ENCODE measurements at places on chromosomes 11 and 22.

GRCh38 chr22:45231293-45231692 is 9.4 kb downstream of the KIAA0930 start:
- DNase-seq, result no peak

GRCh38 chr11:81887671-81888070 is 846.0 kb downstream of the FAM181B start:
- no peak for DNase-seq

- DNase-seq, result peak; percentile 87
Measured at GRCh38 chr22:30591588-30592359, at the start of gene PES1. Gene PES1 (minus strand): TSS chr22:30591910. CDS start chr22:30591833, 77 bp downstream.

DNA sequence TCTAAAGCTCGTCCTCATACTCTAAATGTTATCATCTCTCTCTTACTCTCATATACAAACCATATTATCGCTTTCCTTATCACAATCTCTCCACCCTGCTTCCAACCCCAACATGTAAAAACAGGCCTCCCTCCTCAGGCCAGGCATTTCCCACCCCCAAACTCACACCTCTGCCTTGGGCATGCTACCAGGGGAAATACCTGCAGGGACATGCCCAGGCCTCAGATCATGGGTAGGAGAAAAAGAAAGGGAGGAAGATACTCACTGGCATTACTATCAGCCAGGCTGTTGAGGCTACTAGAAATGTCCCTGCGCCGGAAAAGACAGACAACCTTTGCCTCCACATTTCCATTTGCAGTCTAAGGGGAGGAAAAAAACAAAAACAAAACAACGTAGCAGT is 1.8 kb downstream of the MTA2 start:
- no peak for DNase-seq

DNA sequence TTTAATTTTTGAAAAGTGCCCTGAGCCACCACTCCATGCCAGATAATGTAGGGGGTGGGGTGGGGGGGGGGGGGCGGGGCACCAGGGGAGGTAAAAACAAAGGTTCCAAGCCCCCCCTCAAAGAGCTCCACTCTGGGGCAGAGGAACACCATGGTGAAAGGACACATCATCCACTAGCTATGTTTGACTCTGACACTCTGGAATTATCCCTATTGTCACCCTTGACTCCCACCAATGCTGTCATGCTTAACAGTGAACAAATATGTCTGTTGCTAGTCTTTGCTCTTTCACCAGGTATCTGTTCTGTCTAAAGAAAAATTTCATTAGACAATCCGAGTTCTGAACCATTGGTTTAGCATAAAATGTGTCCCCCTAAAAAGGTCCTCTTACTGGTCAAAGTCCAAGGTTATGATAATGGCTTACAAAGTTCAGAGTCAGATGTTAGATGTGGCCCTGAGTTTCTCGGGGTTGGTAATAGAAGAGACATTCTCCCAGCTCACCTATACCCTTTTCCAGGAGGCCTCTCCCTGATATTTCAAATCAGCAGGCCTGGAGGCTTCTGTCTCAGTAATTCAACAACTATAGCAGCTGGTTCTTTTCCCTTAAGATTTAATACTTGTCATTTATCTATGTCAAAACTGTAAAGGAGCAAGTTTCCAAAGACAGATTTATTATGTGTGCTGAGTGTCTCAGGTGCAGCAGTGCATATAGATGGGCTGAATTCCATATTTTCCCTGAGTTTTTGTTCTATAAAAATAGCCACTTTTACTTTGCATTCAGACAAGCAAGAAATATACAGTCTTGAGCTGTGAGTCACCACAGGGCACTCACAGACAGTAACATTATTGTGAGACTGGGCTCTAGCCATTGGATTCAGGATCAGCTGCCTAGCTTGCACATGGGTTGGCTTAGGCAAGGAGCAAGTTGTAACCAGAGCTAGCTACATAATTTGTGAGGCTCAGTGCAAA is 174.1 kb downstream of the CSNK2A3 start:
- no peak for DNase-seq

DNA sequence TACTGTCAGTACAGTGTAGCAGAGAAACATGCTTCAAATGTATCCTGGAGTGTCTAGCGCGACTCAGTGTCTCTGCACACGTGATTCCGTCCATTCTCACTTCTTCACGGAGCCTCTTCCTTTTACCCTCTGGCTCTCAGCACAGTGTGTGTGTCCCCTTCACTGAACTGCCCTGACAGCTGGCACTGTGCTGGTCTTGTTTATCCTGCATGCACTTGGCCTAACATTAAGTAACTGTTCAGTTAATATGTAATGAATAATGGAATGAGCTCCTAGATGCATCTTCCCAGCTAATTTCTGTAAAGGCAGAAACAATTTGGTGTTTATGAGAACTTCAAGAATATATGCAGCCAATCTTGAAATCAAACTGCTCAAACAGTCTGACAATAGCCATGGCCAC is 44.4 kb downstream of the KMT5B start:
- no peak for DNase-seq

- no peak for DNase-seq
Measured at GRCh38 chr11:36622431-36623136, 24.5 kb upstream of the RAG2 start.

- DNase-seq, result no peak
Measured at GRCh38 chr11:33630936-33631748, 69.5 kb downstream of the C11orf91 start.

DNA sequence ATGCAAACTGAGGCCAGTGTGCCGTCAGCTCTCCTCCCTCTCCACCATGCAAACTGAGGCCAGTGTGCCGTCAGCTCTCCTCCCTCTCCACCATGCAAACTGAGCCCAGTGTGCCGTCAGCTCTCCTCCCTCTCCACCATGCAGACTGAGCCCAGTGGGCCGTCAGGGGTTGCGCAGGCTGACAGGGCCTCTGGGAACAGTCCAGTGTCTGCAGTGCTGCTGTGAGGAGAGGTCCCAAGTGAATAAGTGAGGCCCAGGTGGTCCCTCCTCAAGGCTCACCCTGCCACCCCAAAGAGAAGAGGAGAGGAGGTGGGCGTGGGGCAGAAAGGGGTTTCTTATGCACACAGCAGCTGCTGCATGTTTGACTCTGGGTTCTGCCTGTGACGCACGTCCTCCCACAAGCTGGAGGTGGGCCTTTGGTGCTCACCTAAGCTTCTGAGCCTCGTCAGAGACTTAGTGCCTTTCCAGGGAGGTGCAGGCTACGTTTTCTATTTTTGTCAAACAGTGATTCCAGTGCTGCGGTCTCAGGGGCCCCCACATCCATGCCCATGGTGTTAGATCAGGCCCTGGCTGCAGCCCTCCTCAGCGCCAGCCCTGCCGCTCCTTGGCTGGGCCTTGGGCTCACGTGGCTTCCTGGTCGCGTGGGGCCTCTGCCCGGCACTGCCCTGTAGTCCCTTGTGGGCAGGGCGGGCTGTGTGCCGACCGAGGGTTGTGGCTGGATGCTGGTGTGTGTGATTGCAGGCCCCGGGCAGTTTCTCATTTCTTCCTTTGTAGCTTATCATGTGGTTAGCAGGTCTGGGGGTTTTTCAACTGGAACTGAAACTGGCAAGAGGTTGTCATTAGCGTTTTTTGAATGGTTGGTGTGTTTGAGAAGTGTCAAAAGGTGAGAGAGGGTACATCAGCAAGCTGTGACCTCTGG is 7.1 kb downstream of the TPCN2 start:
- DNase-seq, result no peak

GRCh38 chr11:103515283-103515682 is 406.1 kb downstream of the DYNC2H1 start:
- no peak for DNase-seq

DNA sequence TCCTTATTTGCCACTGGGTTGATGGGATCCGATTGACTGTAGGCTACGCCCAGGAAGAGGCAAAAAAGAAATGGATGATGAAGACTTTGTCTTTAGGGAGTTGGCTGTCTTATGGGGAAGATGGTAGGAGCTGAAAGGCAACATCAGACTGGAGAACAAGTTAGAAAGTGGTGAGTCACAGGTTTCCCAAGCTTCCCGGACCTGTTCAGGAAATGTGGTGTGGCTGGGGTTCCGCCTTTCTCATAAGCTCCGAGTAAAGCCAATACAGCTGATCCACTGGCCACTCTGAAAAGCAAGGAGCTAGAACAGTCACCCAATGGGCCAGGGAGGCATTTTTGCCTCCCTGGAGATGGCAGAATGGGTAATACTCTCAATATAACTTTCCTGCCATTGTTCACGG is 194.5 kb downstream of the SNX19 start:
- no peak for DNase-seq

DNA sequence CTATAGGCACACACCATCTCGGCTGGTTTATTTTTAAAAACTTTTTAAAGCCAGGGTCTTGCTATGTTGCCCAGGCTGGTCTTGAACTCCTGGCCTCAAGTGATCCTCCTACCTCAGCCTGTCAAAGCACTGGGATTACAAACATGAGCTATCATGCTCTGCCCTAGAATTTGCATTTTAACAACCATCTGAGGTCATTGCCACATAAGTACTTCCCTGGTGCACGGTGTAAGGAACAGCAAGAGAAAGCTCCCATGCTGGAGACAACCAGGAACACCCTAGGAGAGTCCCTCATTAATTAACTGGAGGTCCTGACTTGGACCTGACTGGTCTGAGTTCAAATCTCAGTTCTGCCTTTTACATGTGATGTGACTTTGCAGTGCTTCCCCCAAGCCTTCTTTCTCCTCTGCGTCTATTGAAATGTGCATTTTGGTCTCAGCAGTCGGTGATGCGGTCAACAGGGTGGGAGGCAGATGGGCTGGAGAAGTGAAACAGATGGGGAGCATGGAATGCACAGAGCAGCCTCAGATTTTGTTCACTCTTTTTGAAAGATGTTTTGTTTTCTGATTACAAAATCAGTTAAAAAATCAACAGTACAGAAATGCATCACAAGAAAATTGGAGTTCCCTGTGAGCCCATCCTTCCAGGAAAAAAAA is 146.5 kb downstream of the MYO18B start:
- no peak for DNase-seq

GRCh38 chr22:42315392-42315756 is 44.9 kb upstream of the TCF20 start:
- no peak for DNase-seq

- DNase-seq, result no peak
Measured at GRCh38 chr22:37223965-37224551, 11.8 kb upstream of the SSTR3 start.

DNA sequence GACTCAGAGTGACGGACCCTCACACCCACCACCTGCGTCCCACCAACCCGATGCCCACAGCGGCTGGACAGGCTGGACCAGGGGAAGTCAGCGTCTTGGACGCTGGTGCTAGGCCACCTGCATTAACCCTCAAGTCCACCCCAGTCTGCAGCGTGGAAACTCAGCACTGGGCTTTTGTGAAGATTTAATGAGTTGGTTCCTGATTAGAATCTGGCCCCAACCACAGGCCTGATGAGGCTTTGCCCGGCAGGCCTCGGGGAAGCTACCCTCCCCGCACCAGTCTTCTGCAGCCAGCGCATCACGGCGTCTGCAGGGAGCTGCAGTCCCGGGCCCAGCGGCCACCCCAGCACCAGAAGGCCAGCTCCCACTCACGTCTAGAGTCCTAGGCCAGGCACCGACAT is 101.0 kb downstream of the BRD1 start:
- no peak for DNase-seq

DNA sequence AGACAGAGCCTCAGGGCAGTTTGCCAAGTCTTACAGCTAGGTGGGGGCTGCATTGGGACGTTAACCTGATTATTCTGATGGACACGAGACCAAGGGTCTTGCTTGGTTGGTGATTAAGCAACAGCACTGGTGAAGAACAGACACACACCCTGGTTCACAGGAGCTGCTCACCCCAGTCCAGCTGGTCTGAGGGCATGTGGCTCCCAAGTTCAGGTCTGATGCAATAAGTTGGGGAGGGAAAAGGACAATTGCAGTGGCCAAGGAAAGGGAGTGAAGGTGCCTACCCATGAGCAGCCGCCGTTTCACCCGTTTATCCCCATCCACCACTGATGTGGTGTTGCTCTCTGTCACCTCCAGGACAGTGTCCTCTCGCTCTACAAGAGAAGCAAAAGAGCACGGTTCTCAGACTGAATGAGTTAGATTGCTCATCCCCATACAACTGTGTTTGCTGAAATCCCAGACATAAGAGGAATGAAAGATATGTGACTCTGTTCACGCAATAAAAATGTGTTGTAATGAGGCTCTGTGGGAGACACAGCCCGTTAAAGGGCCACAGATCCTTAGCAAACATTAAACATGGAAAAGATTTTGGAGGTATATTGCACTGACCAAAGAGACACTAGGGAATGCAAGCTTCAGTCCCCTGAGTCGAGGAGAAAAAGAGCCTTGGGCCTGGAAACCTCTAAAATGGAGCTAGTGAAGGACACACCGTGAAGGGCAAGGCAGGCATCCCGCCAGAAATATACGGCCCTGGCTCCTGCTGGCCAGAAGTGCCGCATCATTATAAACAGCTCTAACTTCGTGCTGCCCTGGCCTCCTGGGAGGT is 25.6 kb downstream of the SCUBE2 start:
- DNase-seq, result no peak

DNA sequence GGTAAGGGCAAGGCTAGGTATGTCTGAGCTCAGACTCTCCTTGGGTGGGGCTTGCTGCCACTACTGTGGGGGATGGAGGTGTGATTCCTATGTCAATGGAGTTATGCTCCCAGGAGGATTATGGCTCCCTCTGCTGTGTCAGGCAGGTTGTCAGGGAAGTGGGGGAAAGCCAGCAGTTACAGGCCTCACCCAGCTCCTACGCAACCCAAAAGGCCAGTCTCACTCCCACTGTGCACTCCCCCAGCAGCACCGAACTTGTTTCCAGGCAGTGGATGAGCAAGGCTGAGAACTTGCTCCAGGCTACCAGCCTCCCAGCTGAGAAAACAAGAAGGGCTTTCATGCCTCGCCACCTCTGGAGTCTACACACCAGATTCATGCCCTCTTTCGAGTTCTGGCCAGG is 18.2 kb downstream of the C11orf91 start:
- DNase-seq, result no peak

DNA sequence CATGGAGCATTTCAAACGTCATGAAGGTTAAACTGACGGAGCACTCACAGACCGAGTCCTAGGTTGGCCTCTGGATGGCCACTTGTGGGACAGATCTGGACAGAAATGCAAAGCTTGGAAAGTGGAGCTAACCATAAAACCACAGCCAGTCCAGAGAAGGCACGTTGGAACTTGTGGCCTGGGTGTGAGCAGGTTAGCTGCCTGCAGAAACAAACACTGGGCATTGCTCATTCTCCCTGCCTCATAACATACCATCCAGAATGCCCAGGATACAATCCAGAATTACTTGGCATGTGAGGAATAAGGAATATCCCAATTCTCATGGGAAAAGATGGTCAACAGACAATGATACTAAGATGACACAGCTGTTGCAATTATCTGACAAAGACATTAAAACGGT is 1005.0 kb downstream of the TBC1D22A start:
- DNase-seq, result no peak

DNA sequence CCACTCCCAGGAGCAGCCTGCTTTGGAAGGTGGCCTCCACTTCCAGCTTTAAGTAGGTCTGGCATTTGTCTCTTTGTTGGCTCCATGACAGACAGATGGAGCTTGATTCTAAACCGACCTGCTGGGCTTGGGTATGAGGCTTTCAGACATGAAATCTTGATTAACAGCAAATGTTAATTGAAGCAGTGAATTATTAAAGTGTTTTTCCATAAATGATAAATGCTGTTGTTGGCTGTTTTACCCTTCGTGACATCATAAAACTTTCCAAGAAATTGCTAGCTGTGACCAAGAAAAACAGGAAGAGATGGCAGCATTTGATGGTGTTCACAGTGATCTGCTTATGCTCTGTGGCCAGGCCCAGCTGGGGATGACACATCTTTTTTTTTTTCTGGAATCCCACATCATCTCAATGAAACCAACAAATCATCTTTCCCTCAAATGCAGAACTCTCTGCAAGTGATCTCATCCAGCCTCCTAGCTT is 66.1 kb downstream of the RBMXL2 start:
- DNase-seq, result no peak
